Activated CD8-positive, alpha-beta memory T cell treated with anti-CD3 and anti-CD28 coated beads, Interleukin-2, amount 10 ng/mL, durations not matched to agents 7 days and 5 days (primary cell): ENCODE measurements at places on chromosomes 6 and 20. TPM values are rescaled to one million over a fixed set of nuclear protein-coding genes. Genes with fewer than 3 reads are reported as not detected.
A peak's percentile ranks its signal among the peaks of the same experiment; 100 is the strongest.

- H3K4me3 ChIP-seq: no peak overlapping the region
- peaks cover 2% of the 10 kb centered on the region for H3K36me3 ChIP-seq
- H3K27ac ChIP-seq: no peak overlapping the region
- no peaks in the 10 kb centered on the region for H3K27me3 ChIP-seq
- H3K4me1 ChIP-seq: peaks cover 2% of the 10 kb centered on the region
- DNase-seq: no peak
These were observed 107.5 kb downstream of the QKI start for GRCh38 chr6:163522033-163522432.

DNA sequence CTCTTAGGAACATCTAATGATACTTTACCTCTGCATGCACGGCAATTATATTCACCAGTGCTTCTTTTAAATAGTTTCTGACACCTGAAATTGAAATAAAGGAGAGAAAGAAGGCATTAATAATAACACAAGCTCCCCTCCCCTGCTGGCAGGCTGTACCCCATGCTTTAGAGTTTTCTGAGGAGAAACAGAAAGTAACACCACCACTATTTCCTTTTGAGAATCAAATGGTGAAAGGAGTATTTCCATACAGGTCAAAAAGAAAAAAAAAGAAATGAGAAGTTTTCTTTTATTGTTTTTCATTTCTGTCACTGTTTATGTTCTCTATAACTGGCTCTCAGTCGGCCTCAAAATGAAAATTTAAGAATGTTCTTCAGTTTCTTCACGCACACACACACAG lies 108.1 kb downstream of the IRF4 start:
- H3K36me3 ChIP-seq: peaks cover 21% of the 10 kb centered on the region
- H3K27me3 ChIP-seq: no peaks in the 10 kb centered on the region
- H3K27ac ChIP-seq: peak overlapping the region; percentile 89
- no peak for DNase-seq
- H3K4me3 ChIP-seq: peak overlapping the region; percentile 60

GRCh38 chr20:7702141-7702540 lies 238.1 kb downstream of the HAO1 start:
- no peaks in the 10 kb centered on the region for H3K27me3 ChIP-seq
- H3K4me3 ChIP-seq: no peak overlapping the region
- H3K4me1 ChIP-seq: no peaks in the 10 kb centered on the region
- no peak for DNase-seq

- H3K36me3 ChIP-seq: no peaks in the 10 kb centered on the region
- H3K27me3 ChIP-seq: peaks cover 17% of the 10 kb centered on the region
- peak overlapping the region; percentile 91 for H3K4me3 ChIP-seq
- peak overlapping the region; percentile 88 for H3K27ac ChIP-seq
- DNase-seq: no peak
- peaks cover 11% of the 10 kb centered on the region for H3K4me1 ChIP-seq
These were observed 71.4 kb upstream of the PRSS16 start for GRCh38 chr6:27176096-27176495.

The ACTL10 gene
- 3.9 TPM for total RNA-seq

DNA sequence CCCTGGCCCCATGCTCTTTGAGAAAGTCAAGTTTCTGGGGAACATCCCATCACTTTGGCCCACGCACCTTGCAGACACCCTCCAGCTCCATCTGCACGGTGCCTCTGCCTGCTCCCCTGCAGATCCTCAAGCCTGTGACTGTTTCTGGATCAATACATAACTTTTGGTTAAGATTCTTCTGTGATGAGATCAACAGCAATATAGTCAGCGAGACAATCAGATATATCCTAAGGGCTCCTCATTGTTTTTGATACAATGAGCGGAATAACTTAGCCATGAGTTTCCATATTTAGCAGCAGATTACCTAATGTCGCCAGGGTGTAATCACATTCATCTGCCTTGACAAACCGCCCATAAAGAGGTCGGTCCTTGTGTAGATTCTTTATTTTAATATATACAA lies 109.3 kb upstream of the MTHFD1L start:
- H3K36me3 ChIP-seq: no peaks in the 10 kb centered on the region
- no peaks in the 10 kb centered on the region for H3K27me3 ChIP-seq
- no peak overlapping the region for H3K4me3 ChIP-seq
- no peak overlapping the region for H3K27ac ChIP-seq
- DNase-seq: no peak

DNA sequence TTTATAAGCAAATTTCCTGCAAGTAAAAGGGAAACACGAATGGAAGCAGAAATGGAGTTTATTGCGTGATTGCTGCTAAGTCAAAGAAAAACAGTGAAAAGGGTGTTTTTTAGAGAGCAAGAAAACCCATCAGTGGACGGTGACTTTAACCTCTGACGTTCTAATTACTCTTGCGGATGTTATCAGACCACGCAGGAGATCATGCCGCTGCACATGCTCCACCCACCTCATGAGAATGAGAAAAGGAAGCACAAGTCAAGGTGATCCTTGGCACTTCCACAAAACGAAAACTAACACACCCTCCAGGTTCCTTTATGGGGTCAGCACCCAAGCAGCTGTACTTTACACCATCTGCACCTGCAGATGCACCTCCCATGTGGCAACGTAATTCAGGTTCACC lies 45.0 kb downstream of the LYRM4 start:
- no peak overlapping the region for H3K4me3 ChIP-seq
- no peak overlapping the region for H3K27ac ChIP-seq
- H3K4me1 ChIP-seq: peaks cover 9% of the 10 kb centered on the region
- no peaks in the 10 kb centered on the region for H3K36me3 ChIP-seq
- DNase-seq: no peak

- H3K4me3 ChIP-seq: no peak overlapping the region
- peak overlapping the region; percentile 57 for H3K27ac ChIP-seq
- H3K27me3 ChIP-seq: no peaks in the 10 kb centered on the region
- H3K36me3 ChIP-seq: peaks cover 3% of the 10 kb centered on the region
- H3K4me1 ChIP-seq: peaks cover 14% of the 10 kb centered on the region
- DNase-seq: no peak
These were observed 42.6 kb upstream of the CDH22 start for GRCh38 chr20:46350986-46351267.

GRCh38 chr6:138242987-138243592 lies 24.8 kb upstream of the PBOV1 start:
- no peaks in the 10 kb centered on the region for H3K4me1 ChIP-seq
- no peaks in the 10 kb centered on the region for H3K36me3 ChIP-seq
- no peak overlapping the region for H3K4me3 ChIP-seq
- DNase-seq: no peak

GRCh38 chr20:15789079-15789478 lies 784.2 kb downstream of the KIF16B start:
- no peak overlapping the region for H3K27ac ChIP-seq
- no peaks in the 10 kb centered on the region for H3K27me3 ChIP-seq
- no peak overlapping the region for H3K4me3 ChIP-seq
- no peak for DNase-seq
- no peaks in the 10 kb centered on the region for H3K36me3 ChIP-seq

DNA sequence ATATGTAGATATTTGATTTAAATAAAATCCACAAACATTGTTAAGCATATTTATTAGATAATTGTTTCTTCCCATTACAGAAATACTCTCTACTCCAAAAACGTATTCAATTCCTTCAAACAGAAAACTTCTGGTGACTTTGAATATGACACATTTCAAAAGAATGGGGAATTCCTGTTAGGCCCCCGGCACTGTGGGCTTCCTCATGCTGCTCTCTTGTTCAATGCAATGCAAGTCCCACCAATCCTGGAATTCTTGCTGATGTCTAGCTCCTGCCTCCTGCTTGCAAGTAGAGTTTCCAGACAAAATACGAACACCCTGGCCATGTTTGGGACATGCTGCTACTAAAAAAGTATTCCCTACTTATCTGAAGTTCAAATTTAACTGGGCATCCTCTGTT lies 544.1 kb downstream of the QKI start:
- H3K36me3 ChIP-seq: no peaks in the 10 kb centered on the region
- H3K4me3 ChIP-seq: no peak overlapping the region
- no peak for DNase-seq

DNA sequence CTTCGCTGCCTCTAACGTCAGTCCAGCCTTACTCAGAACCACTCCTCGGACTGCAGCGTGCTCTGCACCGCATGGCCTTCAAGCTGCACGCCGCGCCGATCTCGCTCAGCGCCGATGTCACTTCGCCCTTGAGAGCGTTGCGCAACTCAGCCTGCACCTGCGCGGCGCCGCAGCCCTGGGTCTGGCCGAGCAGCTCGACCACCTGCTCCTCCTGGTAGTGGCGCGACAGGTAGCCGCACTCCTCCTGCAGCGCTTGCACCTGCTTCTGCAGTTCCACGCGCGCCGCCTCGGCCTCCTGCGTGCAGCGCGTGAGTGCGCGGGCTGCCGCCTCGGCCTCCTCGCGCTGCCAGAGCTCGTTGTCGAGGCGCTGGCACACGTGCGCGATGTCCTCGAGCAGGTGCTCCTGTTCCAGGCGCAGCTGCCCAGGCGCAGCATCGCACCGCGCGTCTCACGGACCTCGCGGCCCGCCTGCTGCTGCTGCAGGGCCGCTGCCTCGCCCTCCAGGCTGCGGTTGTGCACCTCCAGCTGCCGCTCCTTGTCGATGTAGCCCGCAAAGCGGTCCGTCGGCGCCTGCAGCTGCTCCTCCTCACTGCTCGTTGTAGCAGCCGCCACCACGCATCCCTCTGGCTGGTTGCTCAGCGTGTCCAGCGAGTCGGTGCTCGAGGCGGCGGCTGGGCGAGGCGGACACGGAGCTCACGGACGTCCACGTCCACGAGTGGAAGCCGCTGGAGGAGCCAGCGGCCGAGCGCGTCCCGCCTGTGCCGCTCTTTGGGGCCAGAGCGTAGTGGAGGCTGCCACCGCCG lies 380.6 kb upstream of the CHD6 start:
- no peaks in the 10 kb centered on the region for H3K36me3 ChIP-seq
- no peak overlapping the region for H3K4me3 ChIP-seq
- no peak overlapping the region for H3K27ac ChIP-seq

The PDYN gene
- total RNA-seq: not detected

GRCh38 chr20:50191065-50191543 lies 474 bp downstream of the CEBPB start:
- peak overlapping the region; percentile 83 for H3K4me3 ChIP-seq
- peaks cover 14% of the 10 kb centered on the region for H3K36me3 ChIP-seq
- peaks cover 1% of the 10 kb centered on the region for H3K27me3 ChIP-seq
- peaks cover 20% of the 10 kb centered on the region for H3K4me1 ChIP-seq

DNA sequence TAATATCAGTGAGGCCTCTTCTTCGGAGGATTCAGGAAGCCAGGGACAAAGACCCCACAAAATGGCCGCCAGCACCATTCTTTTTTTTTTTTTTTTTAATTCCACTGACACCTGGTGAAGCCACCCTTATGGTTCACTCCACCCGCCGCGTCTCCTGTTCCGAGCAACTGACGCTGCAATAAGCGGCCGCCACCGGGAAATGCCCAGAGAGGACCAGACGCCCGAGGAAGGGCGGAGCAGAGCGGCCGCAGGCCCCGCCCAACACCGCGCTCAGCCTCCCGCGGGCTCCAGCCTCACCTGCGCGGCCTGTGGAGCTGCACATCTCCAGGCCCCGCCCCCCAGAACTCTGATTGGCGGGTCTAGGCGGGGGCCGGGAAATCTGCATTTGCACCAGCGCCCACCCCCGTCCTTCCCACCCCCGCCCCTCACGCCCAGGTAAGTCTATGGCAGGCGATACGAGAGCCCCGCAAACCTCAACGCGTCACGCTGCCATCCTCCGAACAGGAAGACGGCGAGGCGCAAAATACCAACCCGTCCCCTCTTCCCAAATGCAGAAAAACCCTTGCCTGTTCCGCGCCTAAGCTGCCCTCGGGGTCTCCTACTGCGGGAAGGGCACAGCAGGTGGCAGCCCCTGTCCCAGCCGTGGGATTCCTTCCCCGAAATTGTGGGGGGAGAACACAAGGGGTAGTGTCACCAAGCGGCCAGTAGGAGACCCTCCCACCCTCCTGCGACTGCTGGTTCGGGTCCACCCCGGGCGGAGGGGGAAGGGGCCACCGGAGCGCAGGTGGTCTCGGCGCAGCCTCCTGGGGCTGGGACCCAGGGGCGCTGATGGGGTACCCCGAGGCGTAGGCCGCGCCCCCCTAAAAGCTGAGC lies 960 bp downstream of the ATP9A start:
- peaks cover 7% of the 10 kb centered on the region for H3K4me1 ChIP-seq
- H3K27ac ChIP-seq: no peak overlapping the region
- peak overlapping the region; percentile 38 for H3K4me3 ChIP-seq
- DNase-seq: peak; percentile 52

DNA sequence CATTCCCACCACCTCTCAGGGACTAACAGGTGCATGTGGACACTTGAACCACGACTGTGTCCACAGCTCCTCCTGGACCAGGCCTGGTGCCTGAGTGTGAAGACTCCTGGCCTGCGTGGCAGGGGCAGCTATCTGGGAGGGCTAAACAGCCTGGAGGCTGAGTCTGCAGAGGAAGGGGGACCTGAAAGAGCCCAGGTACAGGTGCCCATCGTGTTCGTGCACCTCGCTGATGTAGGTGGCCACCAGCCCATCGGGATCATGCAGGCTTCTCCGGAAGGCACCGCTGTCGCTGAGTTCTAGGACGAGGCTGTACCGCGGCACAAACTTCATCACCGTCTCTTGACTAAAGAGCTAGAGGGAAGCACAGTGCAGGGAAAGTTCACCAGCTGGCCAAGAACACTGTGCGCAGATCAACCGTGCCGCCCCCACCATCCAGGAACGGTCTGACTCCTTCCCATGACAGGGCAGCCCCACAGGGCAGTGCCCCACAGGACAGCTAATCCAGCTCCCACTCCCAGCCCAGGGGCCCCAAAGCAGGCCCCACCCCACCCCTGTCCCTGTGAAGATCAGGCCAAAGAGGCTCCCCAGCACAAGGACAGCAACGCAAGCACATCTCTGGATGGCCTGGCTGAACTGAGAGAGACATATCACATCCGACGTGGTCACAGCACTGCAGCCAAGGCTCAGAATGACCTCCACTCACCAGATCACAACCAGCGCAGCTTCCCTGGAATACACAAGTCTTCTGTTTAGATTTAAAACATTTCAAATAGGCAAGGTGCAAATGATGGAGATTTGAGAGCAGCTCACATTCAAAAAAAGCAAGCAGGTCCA lies 14.8 kb downstream of the CST7 start:
- no peak overlapping the region for H3K4me3 ChIP-seq
- peak; percentile 28 for DNase-seq
- peaks cover 61% of the 10 kb centered on the region for H3K36me3 ChIP-seq
- peak overlapping the region; percentile 67 for H3K27ac ChIP-seq
- H3K27me3 ChIP-seq: no peaks in the 10 kb centered on the region

The GPX5 gene
- not detected for total RNA-seq

The JPH2 gene
- total RNA-seq: not detected

The APCDD1L gene
- not detected for total RNA-seq

The KIAA1755 gene
- total RNA-seq: not detected

- H3K4me3 ChIP-seq: no peak overlapping the region
- no peak for DNase-seq
- no peaks in the 10 kb centered on the region for H3K4me1 ChIP-seq
- no peaks in the 10 kb centered on the region for H3K27me3 ChIP-seq
These were observed 42.0 kb upstream of the PXDC1 start for GRCh38 chr6:3793545-3793944.

- peaks cover 14% of the 10 kb centered on the region for H3K36me3 ChIP-seq
- H3K27ac ChIP-seq: no peak overlapping the region
These were observed 72.6 kb downstream of the NINL start for GRCh38 chr20:25512709-25513108.

- H3K36me3 ChIP-seq: no peaks in the 10 kb centered on the region
- no peaks in the 10 kb centered on the region for H3K4me1 ChIP-seq
- no peak overlapping the region for H3K27ac ChIP-seq
- no peak overlapping the region for H3K4me3 ChIP-seq
- DNase-seq: no peak
These were observed 53.2 kb downstream of the FOXA2 start for GRCh38 chr20:22531056-22531615.
